ENCODE measurements at places on chromosomes 16 and 17.

- DNase-seq, result no peak
Observed at GRCh38 chr16:85128079-85128837, 16.0 kb upstream of the CIBAR2 start.

DNA sequence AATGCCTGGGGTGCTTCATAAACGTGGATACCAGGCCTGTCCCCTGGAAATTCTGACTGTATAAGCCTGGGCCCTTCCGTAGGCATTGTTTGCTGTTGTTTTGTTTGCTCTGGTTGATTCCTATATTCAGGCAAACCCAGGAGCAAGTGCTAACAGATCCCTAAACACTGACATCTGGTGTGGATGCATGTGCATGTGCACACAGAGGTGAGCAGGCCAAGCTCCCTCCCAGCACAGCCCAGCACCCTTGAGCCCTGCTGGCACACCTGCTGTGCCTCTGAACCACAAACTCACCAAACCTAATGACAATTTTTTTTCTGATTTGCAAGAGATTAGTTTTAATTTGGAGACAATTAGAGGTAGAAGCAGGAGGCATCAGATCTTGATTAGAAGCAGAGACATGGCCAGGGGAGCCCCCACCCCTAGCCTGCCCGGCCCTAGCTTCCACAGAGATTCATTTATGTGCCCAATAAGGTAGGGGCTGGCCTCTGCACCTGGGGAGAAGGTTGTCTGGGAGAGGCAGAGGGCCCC lies 40.4 kb downstream of the TMEM132E start:
- peak; percentile 67 for DNase-seq

DNA sequence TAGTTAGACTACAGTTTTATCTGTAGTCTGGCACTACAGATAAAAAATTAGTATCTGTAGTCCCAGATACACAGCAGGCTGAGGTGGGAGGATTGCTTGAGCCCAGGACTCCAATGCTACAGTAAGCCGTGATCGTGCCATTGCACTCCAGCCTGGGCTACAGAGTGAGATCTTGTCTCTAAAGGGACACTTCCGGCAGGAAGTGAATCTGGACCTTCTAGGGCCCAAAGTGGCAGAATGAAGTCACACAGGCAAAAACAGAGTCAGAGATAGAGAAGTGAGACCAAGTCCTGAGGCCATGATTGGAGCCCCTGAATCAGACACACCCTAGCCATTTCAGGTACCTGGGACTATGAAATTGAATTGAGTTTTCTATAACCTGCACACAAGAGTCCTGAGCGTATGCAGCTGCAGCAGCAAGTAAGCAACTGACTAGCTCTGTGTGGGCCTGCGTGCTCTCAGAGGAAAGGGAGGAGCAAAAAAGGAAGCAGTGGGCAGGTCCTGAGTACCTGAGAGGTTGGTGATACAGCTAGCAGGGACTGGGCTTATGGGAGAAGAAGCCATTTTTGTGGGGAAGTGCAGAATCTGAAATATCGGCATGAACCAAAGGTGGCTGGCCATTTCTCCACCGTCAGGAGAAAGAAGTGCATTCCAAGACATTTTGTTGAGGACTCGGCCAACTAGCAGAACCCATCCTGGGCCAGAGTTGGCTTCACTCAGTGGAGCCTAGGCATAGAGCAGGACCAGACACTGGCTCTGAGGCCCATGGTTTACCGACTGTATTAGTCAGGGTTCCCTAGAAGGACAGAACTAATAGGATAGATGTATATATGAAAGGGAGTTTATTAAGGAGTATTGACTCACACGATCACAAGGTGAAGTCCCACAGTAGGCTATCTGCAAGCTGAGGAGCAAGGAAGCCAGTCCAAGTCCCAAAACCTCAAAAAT lies 27.2 kb upstream of the BRD7 start:
- no peak for DNase-seq

- DNase-seq, result no peak
Observed at GRCh38 chr16:66576296-66576695, 3.0 kb upstream of the CMTM2 start.

DNA sequence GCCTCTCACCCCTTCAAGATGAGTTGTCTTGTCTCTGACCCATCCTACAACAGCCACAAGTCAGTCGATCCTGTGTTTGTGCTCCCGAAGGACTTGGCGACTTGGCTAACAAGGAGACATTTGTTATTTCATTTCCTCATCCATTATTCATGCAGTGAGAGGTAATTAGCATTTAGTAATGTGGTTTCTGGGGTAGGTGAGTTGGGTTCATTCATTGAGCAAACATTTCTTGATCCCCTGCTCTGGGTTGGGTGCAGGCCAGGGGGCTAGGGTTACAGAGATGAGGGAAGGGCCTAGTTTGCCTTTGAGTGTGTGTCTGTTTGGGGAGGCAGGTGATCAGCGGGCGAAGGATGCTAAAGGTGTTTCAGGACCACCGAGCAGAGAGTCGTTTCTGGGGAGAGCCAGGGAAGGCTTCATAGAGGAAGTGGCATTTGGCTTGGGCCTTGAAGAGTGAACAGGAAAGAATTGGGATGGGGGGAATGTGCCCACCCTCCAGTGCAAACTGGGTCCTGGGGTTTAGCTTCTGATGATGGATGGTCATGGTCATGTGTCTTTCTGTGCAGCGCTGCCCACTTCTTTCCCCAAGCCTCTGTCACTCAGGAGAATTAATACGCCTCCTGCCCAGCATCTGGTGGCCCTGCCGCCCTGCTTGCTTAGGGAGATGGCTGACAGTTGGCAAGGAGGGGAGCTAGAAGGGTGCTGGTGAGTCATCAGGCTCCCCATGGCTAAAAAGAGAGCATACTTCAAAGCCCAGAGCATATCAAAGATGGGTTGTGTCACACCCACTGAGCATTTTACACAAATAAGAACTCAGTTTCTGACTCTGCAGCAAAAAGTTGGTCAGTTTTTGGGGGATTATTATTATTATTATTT lies 38.5 kb downstream of the MSI2 start:
- DNase-seq, result peak; percentile 43

GRCh38 chr16:26363581-26363980 lies 671.8 kb downstream of the HS3ST4 start:
- DNase-seq, result no peak

DNA sequence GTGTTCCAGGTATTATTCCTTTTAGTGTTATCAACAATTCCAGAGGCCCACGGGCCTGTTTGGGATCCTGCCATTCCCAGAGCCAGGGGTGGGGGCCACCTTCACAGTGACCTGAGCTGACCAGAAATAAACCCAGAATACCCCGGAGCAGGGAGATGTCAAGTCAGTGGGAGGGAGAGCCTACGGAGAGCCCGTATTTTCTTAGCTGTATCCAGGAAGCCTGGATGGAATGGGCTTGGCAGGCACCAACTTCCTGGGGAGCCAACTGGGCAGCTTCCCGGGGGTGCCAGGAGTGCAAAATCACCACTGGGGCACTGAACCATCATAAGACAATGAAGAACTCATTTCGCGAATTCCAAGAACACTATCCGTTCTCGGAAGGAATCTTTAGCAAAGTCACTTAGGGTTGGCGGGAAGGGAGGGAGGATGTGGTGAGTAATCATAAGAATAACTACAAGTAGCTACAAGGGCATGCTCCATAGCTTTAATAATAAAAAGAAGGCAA lies 13.2 kb upstream of the MRTFB start:
- DNase-seq, result no peak

GRCh38 chr17:74873874-74874614 lies 1.2 kb upstream of the FDXR start:
- no peak for DNase-seq

DNA sequence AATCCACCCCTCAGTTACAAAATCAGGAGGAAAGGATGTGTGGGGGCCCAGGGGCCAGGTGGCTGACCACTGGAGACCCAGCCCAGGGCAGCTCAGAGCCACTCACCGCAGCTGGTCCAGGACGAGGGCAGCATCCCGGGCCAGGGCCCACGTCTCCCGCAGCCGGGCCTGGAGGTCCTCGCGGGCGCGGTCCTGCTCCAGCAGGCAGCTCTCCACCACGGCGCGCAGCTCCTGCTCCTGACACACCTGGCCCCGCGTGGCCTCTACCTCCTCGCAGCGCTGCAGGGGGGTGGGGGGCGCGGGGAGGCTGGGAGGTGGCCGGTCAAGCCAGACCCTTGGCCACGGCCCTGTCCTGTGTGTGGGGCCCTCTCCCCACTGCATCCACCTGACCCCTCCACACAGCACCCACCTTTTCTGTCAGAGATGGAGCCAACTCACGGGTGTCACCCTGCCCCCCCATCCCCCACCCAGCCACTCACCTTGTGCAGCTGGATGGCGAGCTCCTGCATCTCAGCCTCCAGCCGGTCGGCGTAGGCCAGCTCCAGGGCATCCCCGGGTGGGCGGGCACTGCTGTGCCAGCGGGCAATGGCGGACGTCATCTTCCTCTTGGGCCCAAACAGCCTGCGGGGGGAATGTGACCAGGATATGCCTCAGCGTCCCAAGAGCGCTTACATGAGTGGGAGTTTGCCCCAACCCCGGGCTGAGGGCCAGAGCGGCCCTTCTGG lies 5.1 kb downstream of the NUDT16L1 start:
- DNase-seq, result no peak

- no peak for DNase-seq
Observed at GRCh38 chr17:39579318-39580081, 28.2 kb downstream of the NEUROD2 start.

- no peak for DNase-seq
Observed at GRCh38 chr16:80691111-80691741, 113.2 kb downstream of the CDYL2 start.

DNA sequence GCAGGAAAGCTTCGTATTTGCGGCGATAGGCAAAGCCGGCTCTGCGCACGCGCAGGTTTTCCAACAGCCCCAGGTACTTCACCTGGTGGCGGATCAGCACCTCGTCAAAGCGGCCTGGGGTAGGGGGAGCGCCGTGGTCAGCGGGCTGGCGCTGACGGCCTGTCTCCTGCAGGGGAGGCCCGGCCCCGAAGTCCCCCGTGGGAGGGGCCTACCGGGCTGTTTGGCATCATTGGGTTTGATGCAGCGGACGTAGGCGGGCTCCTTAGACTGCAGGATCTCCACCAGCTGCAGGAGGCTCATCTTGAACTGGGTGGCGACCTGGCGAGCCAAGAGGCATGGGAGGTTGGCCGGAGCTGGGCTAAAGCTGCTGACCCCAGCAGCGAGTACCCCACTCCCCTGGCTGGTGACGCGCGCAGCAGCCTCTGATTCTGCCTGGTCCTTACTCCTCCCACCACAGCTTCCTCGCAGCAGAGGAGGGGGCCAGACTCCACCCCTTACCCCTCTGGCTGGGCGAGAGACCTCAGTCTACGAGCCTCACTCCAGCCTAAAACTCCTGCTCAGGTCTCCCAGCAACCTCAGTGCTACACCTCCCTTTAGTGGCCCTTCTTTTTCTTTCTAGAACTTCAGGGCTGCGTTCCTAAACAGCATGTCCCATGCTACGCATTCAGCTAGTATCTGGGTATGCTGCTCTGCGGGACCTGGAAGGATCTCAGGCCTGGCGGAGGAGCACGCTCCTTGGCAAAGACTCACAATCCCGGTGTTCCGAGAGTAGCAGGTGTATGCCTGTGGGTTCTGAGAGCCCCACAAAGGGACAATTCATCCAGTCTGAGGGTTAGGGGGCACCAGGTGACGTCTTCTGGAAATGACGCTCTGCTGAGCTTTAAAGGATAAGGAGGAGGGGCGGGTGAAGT lies 16.1 kb upstream of the CRK start:
- no peak for DNase-seq

DNA sequence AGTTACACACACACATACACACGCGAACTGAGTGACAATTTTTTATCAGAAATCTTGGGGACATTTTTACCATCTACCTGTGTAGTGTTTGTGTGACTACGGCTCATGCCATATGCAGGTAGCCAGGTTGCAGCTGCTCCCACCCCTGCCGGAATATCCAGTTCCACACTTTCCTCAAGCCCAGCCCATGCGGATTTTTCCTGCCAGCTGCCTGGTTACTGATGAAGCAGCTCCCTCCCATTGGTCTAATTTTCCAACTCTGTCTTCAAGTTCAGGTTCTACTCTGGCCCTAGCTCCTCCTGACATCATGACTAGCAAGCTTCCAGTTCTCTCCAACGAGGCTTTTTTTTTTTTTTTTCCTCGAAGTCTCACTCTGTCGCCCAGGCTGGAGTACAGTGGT lies 4.8 kb downstream of the GSG1L2 start:
- no peak for DNase-seq

- no peak for DNase-seq
Observed at GRCh38 chr17:28485049-28485448, 11.6 kb downstream of the SLC13A2 start.

DNA sequence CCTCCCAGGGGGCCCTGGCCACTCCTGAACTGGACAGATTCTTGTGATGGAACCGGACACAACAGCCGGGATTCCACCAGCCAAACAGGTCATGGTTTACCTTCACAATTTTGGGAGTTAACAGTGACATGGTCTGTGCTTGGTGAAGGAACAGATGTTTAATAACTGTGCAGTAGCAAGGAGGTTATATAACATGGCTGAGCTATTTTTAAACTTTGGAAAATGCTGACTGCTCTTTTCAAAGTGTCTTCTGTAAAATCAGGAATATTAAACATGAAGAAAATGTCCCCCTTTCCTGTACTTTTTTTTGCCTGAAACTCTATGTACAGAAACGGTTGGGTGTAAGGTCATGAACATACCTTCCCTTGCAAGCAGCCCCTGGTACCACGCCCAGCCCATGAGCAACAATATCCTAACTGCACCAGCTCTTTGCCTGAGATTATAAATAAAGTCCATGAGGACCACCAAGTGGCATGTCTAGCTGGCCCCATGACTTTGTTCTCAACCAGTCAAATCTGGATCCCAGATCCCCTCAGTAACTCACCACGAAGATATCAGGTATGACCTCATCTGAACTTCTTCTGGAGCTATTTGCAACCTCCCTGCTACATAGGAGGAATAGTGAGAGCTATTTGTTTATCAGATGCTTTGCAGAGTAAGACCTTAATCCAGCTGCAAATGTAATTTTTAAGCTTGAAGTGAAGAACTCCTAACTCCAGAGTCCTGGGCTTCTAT lies 249.1 kb downstream of the GRIN2A start:
- DNase-seq, result no peak

GRCh38 chr17:69961501-69962145 lies 113.4 kb upstream of the KCNJ16 start:
- no peak for DNase-seq

DNA sequence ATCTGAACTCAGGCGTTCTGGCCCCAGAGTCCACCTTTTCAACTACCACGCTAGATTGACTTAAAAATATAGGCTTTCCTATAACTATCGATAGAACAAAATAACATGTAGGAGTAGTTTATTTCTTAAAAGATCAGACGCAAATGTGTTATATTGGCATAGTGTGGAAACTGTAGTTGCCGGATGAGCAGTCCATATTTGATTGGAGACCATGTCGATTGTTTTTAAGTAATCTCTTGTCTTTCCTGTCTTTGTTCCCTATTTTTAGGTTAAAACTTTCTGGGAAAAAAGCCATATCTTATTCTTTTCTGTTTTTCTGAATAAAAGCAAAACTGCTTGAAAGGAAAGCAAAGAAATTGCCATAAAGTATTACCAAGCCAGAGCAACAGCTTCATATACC lies 53.1 kb downstream of the GAN start:
- DNase-seq, result no peak

GRCh38 chr16:49620869-49621240 lies 235.1 kb downstream of the ZNF423 start:
- no peak for DNase-seq

GRCh38 chr17:63847525-63848249 lies 5.2 kb upstream of the SMARCD2 start:
- no peak for DNase-seq

GRCh38 chr16:79662669-79663313 lies 62.3 kb upstream of the MAF start:
- no peak for DNase-seq

GRCh38 chr16:57260294-57260929 lies 15.4 kb downstream of the ARL2BP start:
- no peak for DNase-seq

Measured in NCI-H1417 treated with DMSO at 0.1 percent for 48 hours (cell line).